NCI-H774 (cell line): ENCODE measurements at places on chromosomes 3 and 15.
A peak's percentile ranks its signal among the peaks of the same experiment; 100 is the strongest.

DNA sequence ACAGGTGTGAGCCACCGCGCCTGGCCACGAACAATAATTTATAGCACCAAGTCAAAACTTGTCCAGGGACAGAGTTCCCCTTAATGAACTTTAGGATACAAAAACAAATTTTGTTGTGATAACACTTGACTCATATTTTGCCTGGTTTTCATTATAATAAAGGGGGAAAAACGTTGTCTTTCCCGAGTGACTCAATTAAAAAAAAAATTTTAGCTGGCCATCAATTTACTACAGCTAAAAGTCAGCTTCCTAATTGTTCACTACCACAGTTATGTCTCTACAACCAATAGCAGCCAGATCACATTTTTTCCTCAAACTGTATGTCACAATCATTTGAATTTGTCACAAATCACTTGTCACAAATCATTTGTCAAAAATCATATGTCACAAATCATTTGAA, 116.0 kb downstream of the P3H2 start:
- no peak for DNase-seq

DNA sequence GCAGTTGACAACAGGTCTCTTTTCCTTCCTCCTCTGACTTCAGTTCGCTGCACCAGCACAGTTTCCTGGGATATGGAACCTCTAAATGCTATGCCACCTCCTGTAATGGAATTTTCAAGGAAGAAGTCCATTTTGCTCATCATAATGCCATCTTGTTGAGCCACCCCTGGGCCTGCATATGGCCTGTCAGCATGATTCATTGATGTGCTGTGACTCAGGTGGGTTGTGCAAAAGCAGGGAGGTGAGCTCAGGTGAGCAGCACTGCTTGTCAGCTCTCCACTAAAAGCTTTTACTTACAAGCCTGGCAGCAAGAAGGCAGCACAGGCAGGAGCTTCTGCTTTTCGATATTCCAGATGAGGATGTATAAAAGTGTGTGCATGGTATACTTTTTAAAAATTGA, 247.1 kb upstream of the LMCD1 start:
- no peak for DNase-seq

GRCh38 chr3:194003114-194004057, 132.6 kb upstream of the HES1 start:
- DNase-seq = peak; percentile 84

- no peak for DNase-seq
These were observed 52.1 kb downstream of the TGFBR2 start for GRCh38 chr3:30658328-30659052.

DNA sequence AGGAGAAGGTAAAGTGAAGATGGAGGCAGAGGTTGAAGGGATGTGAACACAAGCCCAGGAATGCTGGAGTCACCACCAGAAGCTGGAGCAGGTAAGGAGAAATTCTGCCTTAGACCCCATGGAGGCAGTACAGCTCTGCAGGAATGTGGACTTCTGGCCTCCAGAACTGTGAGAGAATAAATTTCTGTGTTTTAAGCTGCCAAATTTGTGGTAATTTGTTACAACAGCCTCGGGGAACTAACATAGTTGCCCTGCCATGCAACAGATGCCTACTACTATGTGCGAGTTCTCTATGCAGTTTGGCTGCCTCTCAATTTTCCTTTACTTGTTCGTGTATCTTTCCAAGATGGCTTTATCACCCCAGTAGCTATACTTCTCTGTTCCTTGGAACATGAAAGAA, 394.1 kb downstream of the TUSC7 start:
- DNase-seq = no peak

DNA sequence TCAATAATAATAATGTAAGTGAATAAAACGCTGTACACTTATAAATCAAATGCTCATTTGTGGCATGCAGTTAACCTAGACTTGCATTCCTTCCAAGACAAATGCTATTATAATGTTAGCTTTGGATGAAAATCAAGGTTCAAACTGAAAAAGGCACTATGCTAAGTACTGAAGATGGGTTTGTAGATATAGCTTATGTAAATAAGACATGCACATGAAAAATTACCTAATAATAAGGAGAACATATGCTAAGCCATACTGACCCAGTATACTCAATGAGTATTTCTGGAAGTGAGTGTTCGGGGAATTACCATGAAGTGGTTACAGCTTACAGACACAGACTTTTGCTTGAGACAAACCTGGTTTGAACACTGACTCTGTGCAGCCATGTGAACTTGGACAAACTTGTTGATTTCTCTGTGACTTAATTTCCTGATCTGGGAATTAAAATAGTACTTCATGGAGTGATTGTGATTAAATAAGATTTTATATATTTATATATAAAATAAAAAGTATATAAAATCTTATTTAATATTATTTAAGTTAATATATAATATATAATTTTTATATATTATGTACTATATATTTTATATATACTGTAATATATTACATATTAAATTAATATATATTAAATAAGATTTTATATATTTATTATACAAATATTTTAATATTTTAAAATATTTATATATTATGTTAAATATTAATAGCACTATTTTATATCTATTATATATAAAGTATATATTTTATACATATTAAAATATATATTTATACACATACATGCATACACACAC, 159.2 kb downstream of the ZPLD1 start:
- DNase-seq = no peak

- no peak for DNase-seq
These were observed 246.4 kb downstream of the ZNF621 start for GRCh38 chr3:40771112-40771511.

GRCh38 chr3:65703026-65703425, 335.7 kb downstream of the MAGI1 start:
- no peak for DNase-seq

DNA sequence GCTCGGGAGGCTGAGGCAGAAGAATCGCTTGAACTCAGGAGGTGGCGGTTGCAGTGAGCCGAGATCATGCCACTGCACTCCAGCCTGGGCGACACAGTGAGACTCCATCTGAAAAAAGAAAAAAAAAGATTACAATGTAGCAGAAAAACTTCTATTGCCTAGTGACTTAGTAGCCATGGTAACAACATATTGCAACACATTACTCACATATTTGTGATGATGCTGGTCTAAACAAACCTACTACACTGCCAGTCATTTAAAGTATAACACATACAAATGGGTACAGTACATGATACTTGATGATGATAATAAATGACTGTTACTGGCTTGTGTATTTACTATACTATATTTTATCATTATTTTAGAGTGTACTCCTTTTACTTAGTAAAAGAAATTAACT, 125.6 kb downstream of the PLOD2 start:
- no peak for DNase-seq

DNA sequence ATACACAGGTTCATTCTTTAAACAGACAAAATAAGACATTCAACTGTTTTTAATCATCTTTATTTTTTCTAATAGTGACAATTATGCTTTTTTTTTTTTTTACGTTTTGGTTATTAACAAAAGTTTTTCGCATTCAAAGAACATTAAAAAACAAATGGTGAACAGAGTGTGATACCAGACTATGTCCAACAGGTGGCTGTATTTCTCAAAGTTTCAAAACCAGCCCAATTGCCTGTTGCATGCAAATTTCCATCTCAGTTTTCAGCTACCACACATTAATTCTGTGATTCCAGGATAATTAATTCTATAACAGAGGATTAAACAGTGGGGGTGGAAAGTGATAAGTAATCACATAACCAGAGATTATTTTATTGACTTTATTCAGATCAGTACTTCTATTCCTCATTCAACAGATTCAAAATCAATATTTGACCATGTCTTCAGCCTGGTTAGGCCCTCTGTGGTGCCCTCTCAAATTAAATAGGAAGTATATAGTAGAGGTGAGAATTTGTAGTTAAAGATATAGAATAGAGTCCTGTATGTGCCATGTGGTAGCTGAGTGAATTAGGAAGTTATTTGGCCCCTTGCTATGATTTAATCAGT, 122.2 kb upstream of the DCBLD2 start:
- peak; percentile 11 for DNase-seq

DNA sequence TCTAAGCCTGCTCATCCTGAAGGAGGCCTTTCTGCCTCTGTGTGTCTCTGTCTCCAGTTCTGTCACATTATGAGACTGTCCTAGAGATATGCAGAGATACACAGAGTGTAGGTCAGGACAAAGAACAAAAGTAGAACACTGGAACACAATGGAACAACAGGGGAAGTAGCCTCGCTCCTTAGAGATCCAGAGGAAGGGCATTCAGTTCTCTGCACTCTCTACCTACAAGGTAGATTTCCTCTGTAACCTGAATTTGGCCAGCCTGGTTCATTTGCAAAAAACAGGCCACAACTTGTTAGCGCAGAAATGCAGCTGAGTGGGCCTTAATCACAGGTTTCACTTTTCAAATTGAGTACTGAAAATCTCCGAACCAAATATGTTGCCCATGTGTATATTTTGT, 19.4 kb downstream of the NEK10 start:
- no peak for DNase-seq

GRCh38 chr3:186213946-186214345, 105.1 kb upstream of the ETV5 start:
- no peak for DNase-seq

DNA sequence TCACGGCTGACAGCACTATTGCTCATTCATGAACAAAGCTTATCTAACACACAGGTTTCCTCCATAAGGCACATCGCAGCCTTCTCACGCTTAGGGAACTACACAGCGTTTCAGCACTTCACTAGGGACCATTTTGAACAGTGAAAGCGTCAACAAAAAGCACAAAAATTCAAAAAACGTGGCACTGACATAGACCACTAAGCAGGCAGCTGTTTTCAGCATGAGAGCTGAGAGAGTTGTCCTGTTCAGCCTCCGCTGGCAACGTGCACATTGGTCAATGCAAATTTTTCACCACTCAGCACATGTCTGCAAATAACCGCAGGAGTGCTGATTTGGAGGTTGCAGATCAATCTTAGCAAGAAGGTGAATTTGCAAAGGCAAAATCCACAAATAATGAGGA, 109.2 kb downstream of the LRRK1 start:
- DNase-seq = no peak

DNA sequence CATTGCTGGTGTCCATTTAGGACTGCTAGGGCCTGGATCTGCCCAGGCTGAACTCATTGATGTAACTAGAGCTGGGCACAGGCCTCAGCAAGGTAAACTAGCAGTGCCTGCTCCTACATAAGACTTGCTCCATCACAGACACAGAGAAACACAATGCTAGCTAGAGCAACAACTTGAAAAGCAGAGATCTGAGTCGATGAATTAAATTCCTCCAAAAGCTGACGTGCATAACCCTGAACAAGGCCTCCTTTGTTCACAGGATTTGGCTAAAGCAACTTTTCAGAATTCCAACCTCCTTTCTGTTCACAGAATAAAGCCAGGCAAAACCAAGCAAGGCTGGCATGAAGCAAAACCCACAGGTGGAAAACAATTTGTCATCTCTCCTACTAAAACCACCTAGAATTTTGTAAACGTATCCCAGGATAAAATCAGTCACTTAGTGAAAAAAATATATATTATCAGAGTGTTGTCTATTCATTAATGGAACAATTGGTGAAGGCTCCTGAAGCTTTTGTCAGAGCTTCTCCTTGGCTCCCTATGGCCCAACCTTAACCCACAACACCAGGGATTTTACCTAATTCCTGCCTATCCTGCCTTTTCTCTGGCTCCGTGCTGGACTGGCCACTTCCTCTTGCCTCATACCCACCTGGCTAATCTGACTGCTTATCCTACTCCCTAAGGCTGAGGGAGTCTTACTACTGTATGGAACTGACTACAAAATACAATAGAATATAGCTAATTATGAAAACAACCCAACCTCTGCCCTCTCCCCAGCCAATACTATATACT, 39.9 kb downstream of the PLCH1 start:
- no peak for DNase-seq

GRCh38 chr3:98574132-98574531, 19.3 kb downstream of the CPOX start:
- no peak for DNase-seq

- no peak for DNase-seq
These were observed 3.4 kb upstream of the MEIS2 start for GRCh38 chr15:37103475-37104423.

- DNase-seq = no peak
These were observed 3.1 kb downstream of the ABHD14B start for GRCh38 chr3:51970606-51971300.

DNA sequence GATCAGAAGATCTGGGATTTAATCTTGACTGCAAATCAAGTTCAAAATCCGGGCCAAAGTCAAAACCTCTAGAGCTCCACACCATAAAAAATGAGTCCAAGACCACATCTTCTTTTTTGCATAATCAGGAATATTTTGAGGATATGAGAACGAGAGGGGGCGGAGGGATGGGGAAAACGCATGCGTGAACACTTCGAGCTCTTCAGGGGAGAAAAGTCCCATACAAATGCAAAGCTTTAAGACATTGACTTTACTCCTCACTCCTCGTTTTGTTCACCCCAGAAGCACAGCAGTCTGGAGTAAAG, 68.2 kb downstream of the SUMF1 start:
- no peak for DNase-seq

DNA sequence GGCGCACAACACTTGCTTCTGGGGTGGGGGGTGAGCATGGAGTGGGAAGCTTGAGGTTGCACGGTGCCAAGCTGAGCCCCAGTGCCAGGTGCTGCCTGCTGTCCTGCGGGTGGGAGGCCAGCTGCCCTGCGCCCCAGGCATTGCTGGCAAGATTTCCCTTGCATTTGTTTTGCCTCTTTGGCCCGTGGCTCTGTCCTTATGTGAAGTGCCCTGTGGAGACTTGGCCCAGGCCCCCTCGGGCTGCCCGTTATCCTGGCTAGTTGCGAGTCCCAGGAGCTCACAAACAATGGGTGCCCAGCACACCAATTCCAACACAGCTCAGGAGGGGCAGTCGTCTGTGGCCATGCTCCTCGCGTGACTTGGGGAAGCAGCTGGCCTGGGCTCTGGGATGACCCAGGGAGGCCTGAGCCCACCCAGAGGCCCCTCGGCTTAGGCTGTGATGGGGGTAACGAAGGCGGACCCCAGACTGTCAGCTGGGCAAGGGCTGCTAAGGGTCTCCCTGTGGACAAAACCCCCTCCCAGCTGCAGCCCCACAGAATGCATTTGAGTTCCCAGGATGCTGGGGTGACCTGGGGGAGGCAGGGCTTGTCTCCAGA, 5.9 kb downstream of the C3orf22 start:
- DNase-seq = no peak

DNA sequence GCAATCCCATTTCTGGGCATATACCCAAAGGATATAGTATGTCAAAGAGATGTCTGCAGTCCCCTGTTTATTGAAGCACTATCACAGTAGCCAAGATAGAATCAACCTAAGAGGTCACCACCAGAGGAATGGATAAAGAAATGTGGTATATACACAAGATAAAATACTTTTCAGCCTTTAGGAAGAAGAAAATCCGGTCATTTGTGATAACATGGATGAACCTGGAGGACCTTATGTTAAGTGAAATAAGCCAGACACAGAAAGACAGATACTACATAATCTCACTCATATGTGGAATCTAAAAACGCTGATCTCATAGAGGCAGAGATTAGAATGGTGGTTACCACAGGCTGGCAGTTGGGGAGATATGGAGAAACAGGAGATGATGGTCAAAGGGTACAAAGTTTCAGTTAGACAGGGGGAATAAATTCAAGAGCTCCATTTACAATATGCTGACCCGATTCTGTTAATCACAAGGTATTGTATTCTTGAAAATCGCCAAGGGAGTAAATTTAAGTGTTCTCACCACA, 195.8 kb downstream of the MTHFS start:
- no peak for DNase-seq

GRCh38 chr3:138089091-138089490, 26.3 kb downstream of the DZIP1L start:
- DNase-seq = no peak

- no peak for DNase-seq
These were observed 337.4 kb upstream of the TPRG1 start for GRCh38 chr3:188834349-188834748.
